NCI-H446 treated with DMSO at 0.1 percent for 48 hours (cell line): ENCODE measurements at places on chromosomes 7 and 10.

DNA sequence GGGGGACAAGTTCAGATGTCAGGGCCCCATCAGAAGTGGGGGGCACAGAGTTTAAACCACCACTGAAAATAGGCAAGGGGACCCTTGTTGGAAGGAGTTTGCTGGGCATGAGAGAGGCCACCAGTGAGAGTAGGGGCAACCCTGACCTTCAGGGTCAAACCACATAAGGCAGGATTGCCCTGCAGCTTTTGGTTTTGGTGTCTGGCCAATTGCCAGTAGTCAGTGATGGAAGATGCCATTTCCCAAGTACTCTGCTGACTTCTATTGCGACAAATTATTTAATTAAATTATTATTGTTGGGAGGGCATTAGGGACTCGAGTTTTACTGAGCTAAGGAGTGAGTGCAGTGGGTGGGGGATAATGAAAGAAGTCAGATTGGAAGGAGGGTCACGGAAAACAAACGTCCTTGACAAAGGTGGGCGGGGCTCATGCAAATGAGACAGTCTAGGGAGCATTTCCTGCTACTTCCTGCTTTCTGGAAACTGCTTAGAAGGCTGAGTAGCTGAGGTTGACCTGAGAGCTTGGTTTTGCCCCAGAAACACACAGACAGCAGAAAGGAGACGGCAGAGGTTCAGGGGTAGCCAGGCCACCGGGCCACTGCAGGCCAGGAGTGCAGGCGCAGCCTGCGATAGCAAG is 74.2 kb upstream of the ANLN start:
- no peak for DNase-seq

GRCh38 chr7:130641497-130641896 is 27.1 kb downstream of the COPG2 start:
- DNase-seq, result no peak

DNA sequence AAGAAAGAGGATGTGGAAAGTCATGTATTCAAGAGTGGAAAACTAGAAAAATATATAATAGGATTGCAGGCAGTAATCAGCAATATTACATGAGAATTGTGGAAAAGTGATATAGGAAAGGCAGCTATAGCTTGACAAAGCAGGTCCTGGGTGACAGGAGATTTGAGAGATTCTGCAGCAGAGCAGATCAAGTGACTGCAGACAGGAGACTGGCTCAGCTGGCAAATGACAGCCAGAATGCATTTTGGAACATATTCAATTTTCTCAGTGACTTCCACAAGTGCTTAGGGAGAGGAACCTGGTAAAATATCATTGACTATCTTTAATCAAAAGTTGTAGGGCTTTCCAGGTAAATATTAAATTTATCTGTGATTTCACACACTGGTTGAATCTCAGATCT is 260.5 kb upstream of the CACNA2D1 start:
- no peak for DNase-seq

DNA sequence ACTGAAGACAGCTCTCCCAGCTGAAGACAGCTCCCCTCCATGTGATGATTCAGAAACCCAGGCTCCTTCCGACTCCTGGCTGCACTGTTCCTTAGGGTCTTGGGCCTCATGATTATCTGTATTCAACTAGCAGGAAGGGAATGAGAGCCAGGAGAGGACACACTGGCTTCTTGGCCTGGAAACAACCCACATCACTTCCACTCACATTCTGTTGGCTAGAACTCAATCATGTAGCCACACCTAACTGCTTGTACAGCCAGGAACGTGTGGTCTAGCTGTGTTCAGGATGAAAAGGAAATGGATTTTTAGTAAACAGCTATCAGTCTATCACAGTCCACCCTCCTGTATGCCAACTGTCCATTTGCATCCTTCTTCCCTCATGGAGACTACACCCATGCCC is 30.5 kb upstream of the XPNPEP1 start:
- DNase-seq, result no peak

DNA sequence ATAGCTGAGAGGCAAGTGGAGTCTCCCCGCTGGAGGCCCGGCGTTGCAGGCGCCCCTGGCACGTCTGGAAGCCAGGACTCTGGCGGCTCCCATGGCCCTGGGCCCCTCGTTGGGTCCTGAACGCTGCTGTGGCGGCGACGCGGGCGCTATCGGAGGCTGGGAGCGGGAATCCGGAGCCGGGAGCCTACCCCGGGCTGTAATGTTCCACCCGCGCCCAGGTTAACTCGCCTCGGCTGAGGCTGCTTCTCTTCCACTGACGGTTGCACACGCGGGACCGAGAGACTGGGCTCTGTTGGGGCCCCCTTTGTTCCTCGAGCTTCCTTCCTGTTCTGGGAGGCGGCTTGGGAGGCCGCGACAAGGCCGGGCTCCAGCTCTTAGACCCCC is 1.3 kb upstream of the HOXA5 start:
- no peak for DNase-seq

DNA sequence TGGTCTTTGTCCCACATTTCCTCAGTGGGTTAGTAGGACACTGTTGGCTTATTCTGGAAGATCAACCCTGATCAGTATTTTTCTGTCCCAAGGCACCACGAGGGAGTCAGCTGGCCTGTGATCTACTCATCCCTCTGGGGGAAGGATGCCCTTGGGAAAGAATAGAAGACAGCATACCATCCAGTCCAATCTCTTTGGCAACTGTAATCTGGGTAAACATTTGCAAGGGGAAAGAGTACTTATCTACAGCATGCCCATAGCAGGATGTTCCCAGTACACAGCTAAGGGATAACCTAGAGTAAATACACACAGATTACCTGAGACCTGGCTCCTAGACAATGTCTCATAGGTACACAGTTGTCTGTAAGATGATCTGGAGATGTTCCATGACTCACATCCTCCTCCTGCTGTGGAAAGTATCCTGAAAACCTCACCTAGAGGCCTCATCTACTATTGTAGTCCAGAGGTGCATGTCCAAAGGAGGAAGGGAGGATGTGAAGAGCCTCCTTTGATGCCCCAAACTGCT is 134.3 kb upstream of the VWC2 start:
- DNase-seq, result no peak

- DNase-seq, result no peak
Measured at GRCh38 chr10:113133497-113134115, 183.6 kb downstream of the TCF7L2 start.

DNA sequence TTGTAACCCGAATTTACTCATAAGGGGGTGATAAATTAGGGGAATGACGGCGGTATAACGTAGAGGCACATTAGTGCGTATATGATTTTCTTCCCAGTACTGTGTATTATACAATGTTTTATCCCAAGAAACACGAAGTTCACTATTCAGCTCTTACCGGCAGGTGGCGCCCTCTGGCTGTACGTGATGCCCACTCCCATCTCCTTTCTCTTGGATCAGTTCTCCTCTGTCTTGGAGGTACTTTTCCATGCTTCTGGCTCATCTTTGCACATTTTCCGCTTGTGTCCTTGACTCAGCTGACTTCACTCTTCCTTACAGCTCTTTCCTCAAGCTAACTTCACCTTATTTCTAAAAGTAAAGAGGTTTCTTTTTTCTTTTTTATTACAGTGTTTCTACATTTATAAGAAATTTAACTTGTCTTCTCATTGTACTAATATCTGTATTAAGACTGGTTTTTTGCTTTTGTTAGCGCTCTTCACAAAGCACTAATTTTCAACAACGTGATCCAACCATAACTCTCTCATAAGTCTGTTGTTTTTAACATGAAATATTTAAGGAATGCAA is 21.3 kb downstream of the TMEM176B start:
- peak; percentile 37 for DNase-seq

DNA sequence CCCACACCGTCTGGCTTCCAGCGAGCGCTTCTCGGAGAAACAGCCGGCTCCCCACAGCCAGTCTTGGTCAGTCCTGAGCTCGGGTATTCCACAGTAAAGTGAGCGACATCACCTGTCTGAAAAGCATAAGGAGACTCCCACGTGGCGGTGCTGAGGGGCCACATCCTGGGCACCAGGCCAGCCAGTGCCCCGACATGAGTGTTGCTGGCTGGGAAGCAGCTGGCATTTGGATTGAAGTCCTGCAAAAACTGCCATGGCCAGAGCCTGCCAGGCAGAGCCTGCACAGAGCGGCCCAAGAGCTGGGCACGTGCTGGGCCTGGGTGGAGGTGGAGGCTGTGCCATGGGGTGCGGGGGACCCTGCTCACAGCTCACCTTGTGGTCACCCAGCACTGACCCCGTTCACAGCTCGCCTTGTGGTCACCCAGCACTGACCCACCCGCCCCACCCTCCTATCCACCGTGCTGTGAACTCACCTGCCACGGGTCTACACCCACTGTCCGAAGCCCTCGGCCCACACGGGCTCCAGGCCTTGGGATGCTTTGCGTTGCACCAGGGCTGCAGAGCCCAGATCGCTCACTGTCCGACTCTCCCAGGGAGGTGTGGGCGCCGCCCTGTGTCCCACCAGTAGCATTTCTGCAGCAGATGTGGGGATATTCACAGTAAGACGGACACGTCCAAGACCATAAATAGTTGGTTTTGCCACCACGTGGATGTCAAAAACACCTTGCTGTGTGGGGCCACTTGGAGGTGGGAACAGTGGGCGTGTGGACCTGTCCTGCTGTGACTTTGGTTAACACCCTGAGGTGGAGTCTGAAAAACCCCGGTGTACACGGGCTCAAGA is 48.8 kb downstream of the PITRM1 start:
- DNase-seq, result no peak
